Activated CD4-positive, alpha-beta T cell treated with anti-CD3 and anti-CD28 coated beads, Interleukin-2, amount 10 ng/mL, durations not matched to agents 24 days and 14 days (primary cell): ENCODE measurements at places on chromosomes 4 and X.

- peak; percentile 93 for DNase-seq
Measured at GRCh38 chrX:19682712-19683331, 167.5 kb upstream of the MAP3K15 start.

DNA sequence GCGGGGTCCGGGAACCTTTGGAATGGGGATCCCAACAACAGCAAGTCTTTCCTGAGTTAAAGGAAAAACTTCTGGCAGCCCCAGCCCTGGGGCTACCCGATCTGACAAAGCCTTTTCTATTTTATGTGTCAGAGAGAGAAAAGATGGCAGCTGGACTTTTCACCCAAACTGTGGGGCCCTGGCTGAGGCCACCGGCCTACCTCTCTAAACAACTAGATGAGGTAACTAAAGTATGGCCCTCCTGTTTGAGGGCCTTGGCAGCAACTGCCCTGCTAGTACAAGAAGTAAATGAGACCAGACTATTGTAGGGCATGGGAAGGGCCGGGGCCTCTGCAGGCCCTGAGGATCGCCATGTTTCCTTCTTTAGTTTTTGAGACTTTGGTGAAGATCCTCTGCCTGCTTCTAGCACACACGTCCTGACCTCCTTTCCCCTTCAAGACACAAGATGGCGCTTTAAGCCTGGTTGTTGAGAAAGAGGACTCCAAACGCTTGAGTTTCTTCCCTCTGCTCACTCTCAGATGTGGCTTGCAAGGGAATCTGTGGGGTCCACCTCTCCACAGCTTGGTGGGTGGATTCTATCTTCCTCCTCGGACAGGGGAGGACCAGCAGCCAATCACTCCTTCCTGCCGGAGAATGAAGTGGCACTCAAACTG is 18.5 kb upstream of the DRD5 start:
- DNase-seq = peak; percentile 87

- DNase-seq = no peak
Measured at GRCh38 chrX:53429755-53430154, 4.4 kb downstream of the HSD17B10 start.

DNA sequence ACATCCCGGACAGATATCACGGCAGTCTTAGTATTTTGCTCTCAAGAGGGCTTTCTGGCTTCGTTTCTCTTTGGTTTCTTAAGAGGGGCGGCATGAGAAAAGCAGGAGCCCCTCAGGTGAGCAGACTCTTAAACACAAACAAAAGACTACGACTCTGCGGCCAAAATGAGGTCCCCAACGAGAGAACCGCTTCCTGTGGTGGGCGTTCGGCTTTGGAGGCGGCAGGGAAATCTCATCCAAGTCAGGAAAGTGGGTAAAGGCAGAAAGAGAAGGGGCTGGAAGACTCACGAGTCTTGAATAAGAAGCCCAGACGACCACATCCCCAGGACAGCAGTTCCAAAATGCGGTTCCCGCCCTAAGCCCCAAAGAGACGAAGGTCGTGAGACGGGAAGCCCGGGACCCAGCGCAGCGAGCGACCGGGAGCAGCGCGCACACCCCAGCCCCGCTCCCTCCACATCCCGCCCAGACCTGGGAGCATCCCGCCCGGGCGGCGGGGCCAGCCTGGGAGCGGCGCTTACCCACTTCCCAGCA is 409 bp downstream of the UGDH start:
- DNase-seq = peak; percentile 78

- peak; percentile 56 for DNase-seq
Measured at GRCh38 chrX:1593286-1594271, 2.2 kb downstream of the AKAP17A start.

DNA sequence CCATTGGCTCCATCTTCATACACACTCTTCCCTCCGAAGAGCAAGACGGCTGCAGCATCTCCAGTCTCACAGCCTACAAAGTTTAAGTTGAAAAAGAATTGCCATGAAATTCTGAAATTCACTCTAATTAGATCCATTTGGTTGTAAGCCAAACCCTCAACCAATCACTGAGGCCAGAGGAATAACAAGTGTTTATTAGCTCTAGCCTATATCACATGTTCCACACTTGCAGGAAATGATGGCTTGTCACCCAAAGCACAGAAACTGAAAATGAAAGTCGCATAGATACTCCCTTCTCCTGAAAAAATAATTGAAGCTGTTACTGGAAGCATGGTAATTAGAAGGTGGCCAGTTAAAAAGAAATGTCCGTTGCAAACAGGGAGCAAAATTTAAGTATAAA is 1071.8 kb downstream of the CCSER1 start:
- no peak for DNase-seq

- no peak for DNase-seq
Measured at GRCh38 chr4:122172266-122172665, 20.1 kb downstream of the BLTP1 start.
